ENCODE measurements at places on chromosomes 7 and 10.
A peak's percentile ranks its signal among the peaks of the same experiment; 100 is the strongest.

GRCh38 chr10:77809336-77809735 is 117.2 kb downstream of the DLG5 start:
- no peak for DNase-seq

- no peak for DNase-seq
Measured at GRCh38 chr7:44431091-44431608, 59.3 kb downstream of the NUDCD3 start.

GRCh38 chr10:95229724-95230627 is 35.9 kb downstream of the ACSM6 start:
- peak; percentile 98 for DNase-seq

GRCh38 chr7:4818000-4818794 is 42.8 kb downstream of the AP5Z1 start:
- DNase-seq = no peak

GRCh38 chr7:157926521-157927150 is 589.8 kb downstream of the DNAJB6 start:
- no peak for DNase-seq

- DNase-seq = no peak
Measured at GRCh38 chr7:122983261-122983660, 12.2 kb downstream of the TAS2R16 start.

DNA sequence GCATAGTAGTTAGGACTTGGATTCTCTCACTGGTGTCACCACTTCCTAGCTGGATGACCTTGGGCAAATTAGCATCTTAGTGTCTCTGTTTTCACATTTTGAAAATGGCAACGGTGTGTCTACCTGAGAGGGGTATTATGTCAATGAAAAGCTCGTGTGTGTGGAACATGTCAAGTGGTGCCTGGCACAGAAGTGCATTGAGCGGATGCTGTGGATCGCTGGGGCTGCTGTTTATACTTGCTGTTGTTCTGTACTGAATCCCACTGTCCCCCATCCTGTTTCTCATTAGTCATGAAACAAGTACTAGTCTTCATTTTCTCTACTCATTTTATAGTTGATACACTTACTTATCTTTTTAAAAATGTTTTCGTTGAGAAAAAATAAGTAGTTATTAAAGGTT is 26.1 kb downstream of the RBM33 start:
- DNase-seq = no peak

DNA sequence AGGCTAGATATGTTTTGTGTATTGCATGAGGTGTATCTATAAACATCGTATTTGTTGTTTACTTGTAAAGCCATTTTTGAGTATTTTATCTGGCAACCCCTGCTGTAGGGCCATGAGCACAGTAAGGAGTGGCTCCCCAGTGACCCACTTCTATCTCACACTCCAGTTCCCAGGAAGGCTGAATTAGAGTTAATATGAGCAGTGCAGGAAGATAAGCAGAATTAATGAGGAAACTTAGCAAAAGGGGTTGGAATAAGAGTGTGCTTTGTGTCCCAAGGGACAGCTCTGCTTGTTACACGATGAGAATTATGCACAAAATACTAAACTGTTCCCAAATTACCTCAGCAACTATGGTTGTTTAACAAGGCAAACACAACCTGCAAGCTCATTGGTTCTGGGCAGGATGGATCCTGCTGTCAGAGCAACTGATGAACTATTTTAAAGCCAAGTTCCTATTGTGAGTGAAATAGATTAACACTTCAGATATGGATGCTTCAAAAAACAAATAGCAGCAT is 1005.8 kb downstream of the NRG3 start:
- no peak for DNase-seq

DNA sequence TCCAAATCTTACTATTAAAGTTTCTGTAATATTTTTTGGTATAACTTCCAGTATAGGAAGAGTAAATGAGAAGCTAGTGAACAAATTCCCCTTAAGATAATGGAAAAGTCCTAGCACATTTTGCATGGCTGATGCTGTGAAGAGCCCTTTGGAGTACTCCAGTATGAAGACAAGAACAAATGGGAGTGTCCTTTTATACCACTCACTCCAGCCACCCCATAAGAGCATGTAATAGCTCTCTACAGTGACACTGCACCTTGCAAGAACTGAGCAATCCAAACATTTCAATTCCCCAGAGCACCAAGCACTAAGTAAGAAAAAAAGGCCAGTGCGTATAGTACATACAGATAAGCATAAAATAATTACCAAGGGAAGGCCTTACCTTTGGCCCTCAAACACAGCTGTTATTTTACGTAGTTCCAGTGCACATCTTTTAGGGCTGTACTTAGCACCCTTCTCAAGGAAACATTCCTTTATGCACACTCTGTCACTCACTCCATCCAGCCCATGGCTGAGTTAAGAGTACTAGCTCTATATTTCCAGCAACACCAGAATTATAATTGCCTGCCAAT is 135.4 kb downstream of the ST7 start:
- DNase-seq = no peak
